ENCODE measurements at places on chromosomes 2 and 18.

- peak; percentile 88 for DNase-seq
Measured at GRCh38 chr2:197498937-197499593, 575 bp downstream of the HSPD1 start.

GRCh38 chr2:18049325-18049724, 170.9 kb downstream of the KCNS3 start:
- DNase-seq: no peak

DNA sequence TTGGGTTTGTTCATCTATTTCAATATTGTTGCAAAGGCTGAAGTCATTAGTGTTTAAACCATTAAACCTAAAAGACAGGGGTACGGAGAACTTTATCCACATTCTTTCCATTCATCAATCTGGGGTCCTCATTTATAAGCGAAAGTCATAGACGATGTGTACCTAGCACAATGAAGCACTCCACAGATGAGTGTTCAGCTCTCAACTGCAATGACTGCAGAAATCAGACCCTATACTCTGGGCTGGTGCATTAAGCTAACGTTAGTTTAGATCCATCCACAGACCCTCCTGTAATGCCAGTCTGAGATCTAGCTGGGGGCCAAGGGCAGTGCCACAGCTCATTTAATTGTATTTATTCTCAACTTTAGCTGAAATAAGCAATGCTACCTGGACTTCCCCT, 155.2 kb downstream of the AFF3 start:
- DNase-seq: no peak

- DNase-seq: no peak
Measured at GRCh38 chr2:222322236-222322635, 23.4 kb upstream of the PAX3 start.

DNA sequence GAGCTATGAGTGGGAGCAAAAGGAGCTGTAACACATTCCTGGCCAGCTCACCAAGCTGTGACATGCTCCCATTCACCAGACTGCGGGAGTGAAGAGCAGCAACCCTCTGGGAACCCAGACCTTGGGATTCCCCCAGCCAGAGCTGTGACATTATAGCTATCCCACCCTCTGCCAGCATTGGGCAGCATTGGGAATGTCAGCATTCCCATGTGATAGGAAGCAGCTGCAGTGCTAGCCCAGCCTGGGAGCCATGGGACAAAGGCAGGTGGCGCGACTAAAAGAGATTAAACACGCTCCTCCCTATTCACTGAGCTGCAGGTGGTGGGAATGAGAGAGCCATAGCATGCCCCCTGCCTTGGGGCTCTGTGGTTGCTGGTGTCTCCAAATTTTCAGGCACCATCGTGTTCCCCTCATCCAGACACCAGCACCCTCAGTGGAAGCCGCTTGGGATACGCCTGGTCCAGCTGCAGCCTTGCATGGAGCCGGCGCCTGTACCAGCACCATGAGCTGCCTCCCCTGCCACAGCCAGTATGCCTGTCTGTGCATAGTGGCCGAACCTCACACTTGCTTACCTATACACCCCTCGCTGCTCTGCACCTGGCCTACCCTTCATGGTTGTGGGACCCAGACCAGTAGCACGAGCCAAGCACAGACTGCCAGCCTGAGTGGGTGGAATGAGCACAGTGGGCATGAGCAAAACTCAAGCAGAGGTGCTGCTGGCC, 695.6 kb upstream of the GCFC2 start:
- DNase-seq: no peak

- DNase-seq: no peak
Measured at GRCh38 chr2:182540252-182540651, 113.4 kb upstream of the PDE1A start.

- DNase-seq: no peak
Measured at GRCh38 chr18:54250846-54251261, 18.5 kb upstream of the POLI start.

- DNase-seq: no peak
Measured at GRCh38 chr2:112682101-112682500, 36.4 kb downstream of the SLC20A1 start.

DNA sequence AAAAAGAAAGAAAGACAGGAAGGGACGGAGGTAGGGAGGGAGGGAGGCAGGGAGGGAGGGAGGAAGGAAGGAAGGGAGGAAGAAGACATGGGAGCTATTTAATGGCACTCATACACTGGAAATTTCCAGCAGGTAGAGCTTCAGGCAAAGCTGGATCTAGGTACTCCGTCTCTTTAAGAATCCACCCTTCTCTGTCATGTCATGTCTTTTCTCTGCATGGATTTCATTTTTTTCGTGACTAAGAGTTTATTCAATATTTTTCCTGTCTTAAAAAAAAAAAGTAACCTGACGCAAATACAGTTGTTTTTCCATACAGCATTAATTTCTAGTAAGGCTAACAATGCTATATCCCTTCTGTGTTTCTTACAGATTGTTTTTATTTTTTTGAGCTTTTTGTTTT, 56.3 kb upstream of the MCFD2 start:
- DNase-seq: no peak

- DNase-seq: no peak
Measured at GRCh38 chr2:58569475-58570185, 328.5 kb upstream of the FANCL start.

- no peak for DNase-seq
Measured at GRCh38 chr18:53701697-53702096, 522.8 kb downstream of the MBD2 start.

DNA sequence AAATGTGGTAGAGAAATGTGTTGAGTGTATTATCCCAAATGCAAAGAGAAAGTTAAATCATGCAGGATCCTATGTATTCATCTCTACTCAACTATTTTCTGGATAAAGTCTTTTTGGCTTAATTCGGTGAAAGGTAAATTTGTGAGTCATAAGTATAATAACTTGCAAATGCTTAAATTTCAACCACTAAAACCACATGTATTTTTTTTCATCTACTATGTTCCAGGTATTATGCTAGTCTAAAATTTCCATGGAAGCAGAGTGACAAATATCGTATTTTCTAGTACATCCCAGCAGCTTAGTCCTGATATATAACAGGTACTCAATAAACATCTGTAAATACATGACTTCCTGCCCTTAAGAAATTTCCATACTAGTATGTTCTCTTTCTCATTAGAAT, 6.2 kb downstream of the ALS2 start:
- no peak for DNase-seq

- peak; percentile 73 for DNase-seq
Measured at GRCh38 chr2:239263669-239264491, 136.9 kb downstream of the HDAC4 start.

- DNase-seq: peak; percentile 92
Measured at GRCh38 chr2:10832203-10832936, 19.8 kb upstream of the PDIA6 start.

- no peak for DNase-seq
Measured at GRCh38 chr2:110113961-110114591, 1.5 kb downstream of the MALL start.

- DNase-seq: no peak
Measured at GRCh38 chr2:236284208-236284607, 20.0 kb upstream of the ASB18 start.

DNA sequence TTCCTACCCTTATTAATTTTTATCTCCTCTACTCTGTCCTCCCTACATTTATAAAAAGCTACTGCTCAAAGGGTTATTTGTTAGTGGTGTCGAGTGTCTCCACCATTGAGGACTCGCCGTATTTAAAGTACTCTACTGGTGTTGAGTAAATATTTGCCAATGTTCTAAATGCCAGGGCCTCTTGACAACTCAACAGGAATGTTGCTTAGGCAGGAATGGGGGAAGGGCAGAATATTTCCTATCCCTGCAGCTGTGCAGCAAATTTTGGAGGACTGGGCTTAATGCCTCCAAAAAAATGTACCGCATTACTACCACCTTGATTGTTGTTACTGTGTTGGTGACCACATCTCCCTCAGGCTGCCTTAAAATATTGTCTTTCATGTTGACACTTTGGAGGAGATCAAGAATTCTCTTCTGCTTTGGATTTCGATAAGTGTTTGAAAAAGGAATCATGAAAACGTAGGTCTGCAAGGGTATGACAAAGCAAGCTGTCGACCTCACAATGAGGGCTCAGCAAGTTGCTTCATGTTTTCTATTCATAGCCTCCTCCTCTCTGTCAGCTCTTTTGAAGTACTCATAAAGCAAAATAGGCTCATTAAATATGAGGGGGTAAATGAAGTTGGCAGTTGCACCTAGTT, 84.3 kb downstream of the EFEMP1 start:
- peak; percentile 39 for DNase-seq

DNA sequence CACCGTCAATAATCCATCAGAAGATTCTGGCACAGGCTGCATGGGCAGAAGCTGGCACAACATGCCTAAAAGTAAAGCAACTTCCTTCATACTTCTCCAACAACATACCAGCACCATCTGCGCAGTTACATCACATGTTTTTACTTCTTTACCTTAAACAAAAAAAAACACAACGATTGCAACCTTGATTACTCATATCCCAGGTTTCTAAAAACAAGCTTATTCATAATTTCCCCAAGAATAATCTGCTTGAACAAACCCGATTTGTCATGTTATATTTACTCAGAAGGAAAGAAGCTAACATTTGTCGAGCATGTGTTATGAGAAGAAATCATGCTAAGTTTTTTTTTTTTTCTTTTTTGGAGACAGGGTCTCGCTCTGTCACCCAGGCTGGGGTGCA, 54.7 kb downstream of the THADA start:
- no peak for DNase-seq

DNA sequence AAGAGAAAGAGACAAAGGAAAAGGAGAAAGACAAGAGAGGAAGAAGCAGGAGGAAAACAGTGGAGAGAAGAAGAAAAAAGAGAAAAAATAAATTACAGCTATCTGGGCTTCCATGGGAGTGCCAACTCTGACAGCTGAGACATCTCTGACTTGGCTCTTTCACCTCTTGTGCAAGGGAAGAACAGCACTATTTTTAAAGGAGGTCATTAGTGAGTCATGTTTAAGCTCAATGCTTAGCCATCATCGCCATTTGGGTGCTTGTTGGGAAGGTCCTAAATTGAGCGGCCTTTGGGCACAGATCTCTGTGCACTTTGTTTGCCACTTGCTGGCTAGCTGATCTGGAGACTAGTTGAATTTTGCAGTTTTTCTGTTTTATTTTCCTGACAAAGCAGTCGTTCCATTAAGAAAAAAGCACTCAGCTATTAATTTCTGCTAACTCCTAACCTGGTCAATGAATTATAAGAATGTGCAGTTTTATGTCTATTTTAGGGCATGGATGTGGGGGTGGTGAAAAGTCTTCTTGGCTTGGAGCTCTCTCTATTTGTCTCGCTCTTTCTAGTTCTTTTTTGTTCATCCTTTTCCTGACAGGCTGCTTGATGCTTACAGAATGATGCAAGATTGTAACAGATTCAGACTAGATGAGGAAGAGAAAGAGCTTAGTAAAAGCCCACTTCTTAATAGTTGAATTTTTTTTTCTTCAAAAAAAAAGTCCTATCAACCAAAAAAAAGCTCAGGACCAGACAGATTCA, 231.5 kb downstream of the SLC8A1 start:
- no peak for DNase-seq

- no peak for DNase-seq
Measured at GRCh38 chr2:165691615-165692014, 102.4 kb downstream of the GALNT3 start.

DNA sequence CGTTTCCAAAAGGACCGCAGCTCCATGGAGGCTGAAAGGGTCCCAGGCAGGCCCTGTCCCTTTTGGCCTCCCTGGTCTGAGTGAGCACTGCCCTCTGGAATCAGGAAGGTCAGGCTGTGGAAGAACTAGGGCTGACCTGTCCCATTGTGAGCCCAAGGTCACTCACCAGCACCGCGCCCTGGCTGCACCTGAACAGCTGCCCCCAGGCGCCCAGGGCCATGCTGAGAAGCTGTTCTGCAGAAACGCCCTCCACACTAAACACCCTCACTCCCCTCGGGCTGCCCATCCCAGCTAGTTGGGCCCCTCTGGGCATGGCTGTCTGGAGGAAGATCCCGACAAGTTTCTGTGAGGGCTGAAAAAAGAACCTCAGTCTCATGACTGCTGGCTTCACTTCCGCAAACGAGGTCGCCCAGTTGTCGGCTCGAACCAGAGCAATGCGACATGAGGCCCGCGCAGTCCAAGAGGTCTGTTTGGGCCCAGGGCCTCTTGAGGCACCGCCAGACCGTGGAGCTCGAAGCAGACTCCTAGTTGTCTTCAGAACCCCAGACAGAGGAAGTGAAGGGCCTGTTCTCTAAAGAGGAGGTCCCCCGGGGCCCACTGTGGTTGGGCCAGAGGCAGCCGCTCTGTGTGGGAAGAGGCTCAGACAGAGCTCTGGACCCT, 64.4 kb downstream of the INPP5D start:
- no peak for DNase-seq

DNA sequence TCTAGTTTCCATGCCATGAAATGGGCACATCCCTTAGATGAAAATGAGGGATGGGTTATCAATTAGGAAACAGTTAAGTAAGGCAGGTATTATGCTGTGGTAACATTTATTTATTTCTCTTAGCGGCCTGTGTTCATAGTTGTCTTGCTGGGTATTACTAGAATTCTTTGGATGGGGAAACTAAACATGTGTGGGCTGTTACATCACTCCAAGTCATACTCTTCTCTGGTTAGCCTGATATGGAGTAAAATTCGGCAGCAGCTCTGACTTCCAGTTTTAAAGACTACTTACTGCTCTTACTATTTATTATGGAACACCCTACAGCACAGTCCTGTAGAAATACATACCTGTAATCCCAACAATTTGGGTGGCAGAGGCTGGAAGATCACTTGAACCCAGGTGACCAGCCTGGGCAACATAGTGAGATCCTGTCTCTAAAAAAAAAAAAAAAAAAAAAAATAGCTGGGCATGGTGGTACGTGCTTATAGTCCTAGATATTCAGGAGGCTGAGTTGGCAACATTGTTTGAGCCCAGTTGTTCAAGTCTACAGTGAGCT, 33.1 kb upstream of the RASGRP3 start:
- DNase-seq: no peak

- DNase-seq: no peak
Measured at GRCh38 chr2:238433941-238434845, 7.5 kb downstream of the ASB1 start.

DNA sequence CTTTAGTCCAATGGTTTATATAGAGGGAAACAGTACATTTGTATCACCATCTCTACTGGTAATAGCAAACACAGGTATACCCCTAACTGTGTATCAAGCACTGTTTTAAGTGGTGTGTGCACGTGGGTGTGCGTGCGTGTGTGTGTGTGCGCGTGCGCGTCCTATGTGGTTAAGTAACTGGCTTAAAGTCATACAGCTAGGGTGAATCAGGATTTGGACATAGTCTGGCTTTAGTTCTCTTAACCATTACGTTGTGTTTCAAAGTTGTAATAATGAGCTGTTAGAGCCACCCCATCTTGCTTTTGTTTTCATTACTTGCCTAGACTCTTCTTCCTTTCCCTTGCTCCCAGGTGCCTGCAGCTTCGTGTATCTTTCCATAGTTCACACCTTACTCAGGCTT, 2.1 kb downstream of the HADHB start:
- DNase-seq: no peak

GRCh38 chr2:24958411-24958935, 13.3 kb downstream of the DNAJC27 start:
- DNase-seq: no peak

DNA sequence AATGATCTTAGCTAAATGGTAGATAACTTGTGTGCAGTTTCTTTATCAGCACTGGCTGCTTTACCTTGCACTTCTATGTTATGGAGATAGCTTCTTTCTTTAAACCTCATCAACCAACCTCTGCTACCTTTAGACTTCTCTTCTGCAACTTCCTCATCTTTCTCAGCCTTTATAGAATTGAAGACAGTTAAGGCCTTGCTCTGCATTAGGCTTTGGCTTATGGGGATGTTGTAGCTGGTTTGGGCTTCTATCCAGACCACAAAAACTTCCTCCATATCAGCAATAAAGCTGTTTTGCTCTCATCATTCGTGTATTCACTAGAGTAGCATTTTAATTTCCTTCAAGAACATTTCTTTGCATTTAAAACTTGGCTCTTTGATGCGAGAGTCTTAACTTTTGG, 123.7 kb downstream of the PIK3C3 start:
- DNase-seq: no peak

- no peak for DNase-seq
Measured at GRCh38 chr2:164438490-164439205, 182.6 kb downstream of the GRB14 start.
